ENCODE measurements at places on chromosomes 2 and 18.

- no peak overlapping the region for H3K4me3 ChIP-seq
- no peaks in the 10 kb centered on the region for H3K36me3 ChIP-seq
- no peak overlapping the region for H3K27ac ChIP-seq
These were observed 1377.9 kb downstream of the RPIA start for GRCh38 chr2:90069290-90069894.

GRCh38 chr2:159497256-159497655, 119.1 kb downstream of the BAZ2B start:
- peak; percentile 40 for DNase-seq
- peaks cover 2% of the 10 kb centered on the region for H3K4me1 ChIP-seq
- H3K36me3 ChIP-seq, result no peaks in the 10 kb centered on the region
- H3K27ac ChIP-seq, result no peak overlapping the region

GRCh38 chr2:71710367-71711132, 257.2 kb downstream of the DYSF start:
- H3K27me3 ChIP-seq, result no peaks in the 10 kb centered on the region
- H3K36me3 ChIP-seq, result no peaks in the 10 kb centered on the region
- no peaks in the 10 kb centered on the region for H3K4me1 ChIP-seq
- no peak overlapping the region for H3K4me3 ChIP-seq
- H3K27ac ChIP-seq, result no peak overlapping the region

GRCh38 chr18:23196119-23197007, 61.1 kb downstream of the CABLES1 start:
- no peak overlapping the region for H3K27ac ChIP-seq
- H3K4me1 ChIP-seq, result no peaks in the 10 kb centered on the region
- no peak overlapping the region for H3K4me3 ChIP-seq
- peaks cover 2% of the 10 kb centered on the region for H3K36me3 ChIP-seq

GRCh38 chr2:1550658-1551316, 137.5 kb downstream of the TPO start:
- H3K27me3 ChIP-seq, result no peaks in the 10 kb centered on the region
- DNase-seq, result peak; percentile 61
- no peaks in the 10 kb centered on the region for H3K4me1 ChIP-seq
- no peak overlapping the region for H3K4me3 ChIP-seq

- H3K36me3 ChIP-seq, result no peaks in the 10 kb centered on the region
- no peak overlapping the region for H3K4me3 ChIP-seq
- H3K4me1 ChIP-seq, result no peaks in the 10 kb centered on the region
- no peaks in the 10 kb centered on the region for H3K27me3 ChIP-seq
- no peak overlapping the region for H3K27ac ChIP-seq
These were observed 16.7 kb upstream of the STAT1 start for GRCh38 chr2:191030521-191031154.

DNA sequence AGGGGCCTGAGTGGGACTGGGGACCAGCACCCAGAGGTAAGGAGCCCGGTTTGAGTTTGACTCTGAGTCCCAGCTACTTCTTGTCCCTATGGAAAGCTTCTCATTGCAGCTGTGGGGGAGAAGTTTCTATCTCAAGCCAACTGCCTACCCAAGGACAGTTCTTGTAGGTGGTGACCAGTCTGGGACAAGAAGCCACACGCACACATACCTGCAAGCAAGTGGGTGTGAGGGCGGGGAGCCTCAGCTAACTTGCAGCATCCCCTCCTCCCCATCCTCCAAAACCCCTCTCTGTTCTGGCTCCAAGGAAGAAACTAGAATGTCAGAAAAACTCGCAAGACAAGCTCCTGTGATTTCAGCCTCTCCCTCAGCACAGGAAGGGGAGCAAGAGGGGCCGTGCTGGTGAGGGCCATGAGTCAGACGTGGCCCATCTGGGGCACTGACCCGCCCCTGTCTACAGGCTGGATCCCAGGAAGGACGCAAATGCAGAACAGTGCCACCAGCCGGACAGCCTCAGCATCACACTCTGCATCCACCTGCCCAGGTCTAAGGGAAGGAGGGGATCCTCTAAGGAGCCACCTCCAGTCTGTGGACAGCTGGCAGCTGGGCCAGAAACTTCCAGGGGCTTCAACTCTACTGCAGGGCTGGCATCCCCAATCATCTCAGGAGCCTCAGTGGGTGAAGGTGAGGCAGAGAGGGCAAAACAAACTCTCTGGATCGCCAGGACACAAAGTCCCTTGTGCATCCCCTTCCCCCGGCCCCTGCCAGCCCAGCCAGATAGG, 103.4 kb downstream of the TNS1 start:
- no peaks in the 10 kb centered on the region for H3K27me3 ChIP-seq
- H3K4me1 ChIP-seq, result peaks cover 4% of the 10 kb centered on the region
- no peak overlapping the region for H3K4me3 ChIP-seq
- peaks cover 15% of the 10 kb centered on the region for H3K36me3 ChIP-seq
- H3K27ac ChIP-seq, result peak overlapping the region; percentile 91

- no peak for DNase-seq
- H3K36me3 ChIP-seq, result no peaks in the 10 kb centered on the region
- H3K4me1 ChIP-seq, result no peaks in the 10 kb centered on the region
- H3K27me3 ChIP-seq, result no peaks in the 10 kb centered on the region
- H3K27ac ChIP-seq, result no peak overlapping the region
These were observed 12.8 kb downstream of the SLC30A3 start for GRCh38 chr2:27249891-27250651.

- H3K4me1 ChIP-seq, result no peaks in the 10 kb centered on the region
- H3K27ac ChIP-seq, result no peak overlapping the region
- H3K36me3 ChIP-seq, result peaks cover 4% of the 10 kb centered on the region
These were observed 11.2 kb downstream of the SAP130 start for GRCh38 chr2:128016620-128017019.

DNA sequence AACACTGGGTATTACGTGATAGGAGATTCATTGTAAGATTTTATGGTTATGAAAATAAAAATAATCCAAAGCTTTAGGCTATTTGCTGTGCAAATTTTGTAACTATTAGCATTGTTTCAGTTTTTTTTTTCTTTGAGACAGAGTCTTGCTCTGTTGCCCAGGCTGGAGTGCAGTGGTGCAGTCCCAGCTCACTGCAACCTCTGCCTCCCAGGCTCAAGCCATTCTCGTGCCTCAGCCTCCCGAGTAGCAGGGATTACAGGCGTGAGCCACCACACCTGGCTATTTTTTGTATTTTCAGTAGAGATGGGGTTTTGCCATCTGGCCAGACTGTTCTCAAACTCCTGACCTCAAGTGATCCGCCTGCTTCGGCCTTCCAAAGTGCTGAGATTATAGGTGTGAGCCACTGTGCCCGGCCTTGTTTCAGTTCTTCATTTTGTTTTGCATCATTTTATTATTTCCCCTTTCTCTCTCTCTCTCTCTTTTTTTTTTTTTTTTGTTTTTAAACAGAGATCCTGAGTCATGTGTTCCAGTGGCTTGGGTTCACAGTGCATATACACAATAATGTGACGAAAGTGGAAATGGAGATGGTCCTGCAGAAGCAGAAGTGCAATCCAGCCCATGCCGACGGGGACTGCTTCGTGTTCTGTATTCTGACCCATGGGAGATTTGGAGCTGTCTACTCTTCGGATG, 25.8 kb downstream of the CASP10 start:
- H3K27me3 ChIP-seq, result no peaks in the 10 kb centered on the region
- no peak for DNase-seq
- no peak overlapping the region for H3K27ac ChIP-seq
- no peaks in the 10 kb centered on the region for H3K4me1 ChIP-seq

- H3K27ac ChIP-seq, result no peak overlapping the region
- no peaks in the 10 kb centered on the region for H3K27me3 ChIP-seq
- DNase-seq, result no peak
These were observed 13.4 kb upstream of the CDC42EP3 start for GRCh38 chr2:37684809-37685208.

DNA sequence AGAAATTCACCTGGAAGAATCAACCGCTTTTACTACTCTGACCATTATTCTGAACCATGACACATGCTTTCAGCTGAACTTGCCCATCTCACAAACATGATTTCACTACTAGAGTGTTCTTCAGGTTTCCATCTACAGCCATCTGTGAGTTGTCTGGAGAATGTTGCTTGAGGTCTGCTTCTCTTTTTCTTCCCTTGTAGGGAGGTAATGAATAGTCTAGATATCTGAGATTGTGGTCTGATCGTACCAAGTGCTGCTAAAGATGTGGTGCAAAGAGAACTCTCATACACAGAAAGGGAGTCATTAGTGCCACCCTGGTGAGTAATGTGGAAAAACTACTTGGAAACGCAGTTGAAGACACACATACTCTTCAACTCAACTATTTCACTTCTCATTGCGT, 10.2 kb downstream of the SOWAHC start:
- DNase-seq, result no peak
- H3K4me1 ChIP-seq, result no peaks in the 10 kb centered on the region
- H3K4me3 ChIP-seq, result no peak overlapping the region
- H3K27ac ChIP-seq, result no peak overlapping the region
- no peaks in the 10 kb centered on the region for H3K27me3 ChIP-seq
- H3K36me3 ChIP-seq, result no peaks in the 10 kb centered on the region

- peaks cover 17% of the 10 kb centered on the region for H3K36me3 ChIP-seq
- no peak overlapping the region for H3K4me3 ChIP-seq
- no peak for DNase-seq
- peak overlapping the region; percentile 35 for H3K27ac ChIP-seq
These were observed 50.2 kb downstream of the ATIC start for GRCh38 chr2:215361876-215362561.

DNA sequence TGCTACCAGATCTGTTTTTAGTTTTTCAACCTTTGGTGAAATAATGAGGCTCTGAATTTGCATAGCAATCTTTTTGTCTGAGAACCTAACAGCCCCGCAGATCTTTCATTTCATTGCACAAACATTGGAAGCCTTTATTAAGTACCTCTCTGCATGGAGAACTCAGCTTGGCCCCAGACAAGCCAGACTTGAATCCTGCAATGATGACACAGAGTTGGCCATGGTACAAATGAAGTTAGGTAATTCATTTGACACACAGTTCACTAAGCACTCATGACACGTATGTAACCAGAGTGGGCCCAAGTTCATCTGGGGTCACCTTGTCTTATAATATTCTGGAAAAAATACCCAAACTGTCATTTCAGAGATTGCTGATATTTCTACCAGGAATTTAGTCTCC, 439.1 kb upstream of the ID2 start:
- no peak for DNase-seq
- H3K36me3 ChIP-seq, result no peaks in the 10 kb centered on the region
- no peak overlapping the region for H3K27ac ChIP-seq
- no peak overlapping the region for H3K4me3 ChIP-seq

GRCh38 chr2:229205704-229206103, 65.4 kb downstream of the PID1 start:
- H3K36me3 ChIP-seq, result peaks cover under 1% of the 10 kb centered on the region
- H3K27me3 ChIP-seq, result no peaks in the 10 kb centered on the region
- no peak overlapping the region for H3K27ac ChIP-seq
- no peak for DNase-seq
- H3K4me1 ChIP-seq, result peaks cover 4% of the 10 kb centered on the region
- H3K4me3 ChIP-seq, result no peak overlapping the region

DNA sequence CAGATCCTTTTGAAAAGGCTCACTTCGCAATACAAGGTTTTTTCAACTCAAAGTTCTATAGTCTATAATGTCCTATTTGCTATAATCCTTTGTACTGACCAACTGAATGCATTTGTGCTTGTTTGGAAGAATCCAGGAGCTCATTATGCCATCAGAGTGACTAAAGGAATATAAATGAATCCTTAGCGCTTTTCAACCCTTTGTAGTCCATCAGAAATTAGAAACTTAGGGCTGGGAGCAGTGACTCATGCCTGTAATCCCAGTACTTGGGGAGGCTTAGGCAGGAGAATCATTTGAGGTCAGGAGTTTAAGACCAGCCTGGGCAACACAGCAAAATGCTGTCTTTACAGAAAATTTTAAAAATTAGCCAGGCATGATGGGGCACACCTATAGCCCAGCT, 330.2 kb upstream of the CHAC2 start:
- no peak for DNase-seq
- H3K27ac ChIP-seq, result no peak overlapping the region
- no peaks in the 10 kb centered on the region for H3K36me3 ChIP-seq
- no peaks in the 10 kb centered on the region for H3K4me1 ChIP-seq
- H3K27me3 ChIP-seq, result no peaks in the 10 kb centered on the region
- no peak overlapping the region for H3K4me3 ChIP-seq

- H3K4me3 ChIP-seq, result no peak overlapping the region
- H3K36me3 ChIP-seq, result no peaks in the 10 kb centered on the region
- peaks cover 11% of the 10 kb centered on the region for H3K4me1 ChIP-seq
- H3K27ac ChIP-seq, result no peak overlapping the region
These were observed 30.1 kb upstream of the BZW1 start for GRCh38 chr2:200781616-200782015.

- H3K4me1 ChIP-seq, result no peaks in the 10 kb centered on the region
- no peak overlapping the region for H3K4me3 ChIP-seq
- no peaks in the 10 kb centered on the region for H3K36me3 ChIP-seq
- no peaks in the 10 kb centered on the region for H3K27me3 ChIP-seq
- no peak overlapping the region for H3K27ac ChIP-seq
These were observed 50.3 kb downstream of the MTERF4 start for GRCh38 chr2:241051578-241052487.

- peak; percentile 71 for DNase-seq
- H3K4me1 ChIP-seq, result no peaks in the 10 kb centered on the region
- H3K36me3 ChIP-seq, result no peaks in the 10 kb centered on the region
- no peaks in the 10 kb centered on the region for H3K27me3 ChIP-seq
These were observed 545 bp downstream of the GTF3C2 start for GRCh38 chr2:27356056-27356381.

GRCh38 chr2:175234153-175234552, 52.6 kb upstream of the ATP5MC3 start:
- no peaks in the 10 kb centered on the region for H3K36me3 ChIP-seq
- no peak overlapping the region for H3K4me3 ChIP-seq
- no peaks in the 10 kb centered on the region for H3K27me3 ChIP-seq
- DNase-seq, result no peak
- H3K27ac ChIP-seq, result no peak overlapping the region

- no peaks in the 10 kb centered on the region for H3K27me3 ChIP-seq
- no peak overlapping the region for H3K4me3 ChIP-seq
- no peak for DNase-seq
- H3K36me3 ChIP-seq, result peaks cover 5% of the 10 kb centered on the region
- H3K27ac ChIP-seq, result no peak overlapping the region
- H3K4me1 ChIP-seq, result no peaks in the 10 kb centered on the region
These were observed 145.0 kb downstream of the MAP4K4 start for GRCh38 chr2:101842471-101842870.

GRCh38 chr2:52934920-52935640, 832.5 kb upstream of the CHAC2 start:
- no peak overlapping the region for H3K27ac ChIP-seq
- peaks cover 3% of the 10 kb centered on the region for H3K4me1 ChIP-seq
- H3K4me3 ChIP-seq, result no peak overlapping the region
- no peak for DNase-seq
- no peaks in the 10 kb centered on the region for H3K36me3 ChIP-seq
- no peaks in the 10 kb centered on the region for H3K27me3 ChIP-seq

- H3K36me3 ChIP-seq, result no peaks in the 10 kb centered on the region
- H3K27me3 ChIP-seq, result no peaks in the 10 kb centered on the region
- no peak overlapping the region for H3K4me3 ChIP-seq
- H3K4me1 ChIP-seq, result no peaks in the 10 kb centered on the region
These were observed 61.7 kb upstream of the TEX51 start for GRCh38 chr2:126836761-126837679.

Measured in aorta (tissue), 5 donors.